ENCODE measurements at places on chromosomes 5 and 9. TPM values are rescaled to one million over a fixed set of nuclear protein-coding genes. Genes with fewer than 3 reads are reported as not detected.

FAM151B gene
- 2.3 TPM for total RNA-seq

PTBP3 gene
- total RNA-seq: 52.8 TPM

NR6A1 gene
- total RNA-seq: 31.5 TPM

TLR4 gene
- 0.22 TPM for total RNA-seq

MEF2C gene
- total RNA-seq: not detected

SNX2 gene
- total RNA-seq: 125 TPM

FRMPD1 gene
- total RNA-seq: not detected

RAB14 gene
- total RNA-seq: 42.2 TPM

LCN10 gene
- 0.53 TPM for total RNA-seq

MLLT3 gene
- total RNA-seq: 18.5 TPM

LOX gene
- 0.73 TPM for total RNA-seq

ACSL6 gene
- total RNA-seq: 2.5 TPM

FREM1 gene
- 33.6 TPM for total RNA-seq

ADAMTS2 gene
- total RNA-seq: 0.24 TPM

ZNG1E gene
- 126 TPM for total RNA-seq

FAM221B gene
- not detected for total RNA-seq

MARVELD2 gene
- total RNA-seq: 15.4 TPM
